ENCODE measurements at places on chromosomes 4 and X.

DNA sequence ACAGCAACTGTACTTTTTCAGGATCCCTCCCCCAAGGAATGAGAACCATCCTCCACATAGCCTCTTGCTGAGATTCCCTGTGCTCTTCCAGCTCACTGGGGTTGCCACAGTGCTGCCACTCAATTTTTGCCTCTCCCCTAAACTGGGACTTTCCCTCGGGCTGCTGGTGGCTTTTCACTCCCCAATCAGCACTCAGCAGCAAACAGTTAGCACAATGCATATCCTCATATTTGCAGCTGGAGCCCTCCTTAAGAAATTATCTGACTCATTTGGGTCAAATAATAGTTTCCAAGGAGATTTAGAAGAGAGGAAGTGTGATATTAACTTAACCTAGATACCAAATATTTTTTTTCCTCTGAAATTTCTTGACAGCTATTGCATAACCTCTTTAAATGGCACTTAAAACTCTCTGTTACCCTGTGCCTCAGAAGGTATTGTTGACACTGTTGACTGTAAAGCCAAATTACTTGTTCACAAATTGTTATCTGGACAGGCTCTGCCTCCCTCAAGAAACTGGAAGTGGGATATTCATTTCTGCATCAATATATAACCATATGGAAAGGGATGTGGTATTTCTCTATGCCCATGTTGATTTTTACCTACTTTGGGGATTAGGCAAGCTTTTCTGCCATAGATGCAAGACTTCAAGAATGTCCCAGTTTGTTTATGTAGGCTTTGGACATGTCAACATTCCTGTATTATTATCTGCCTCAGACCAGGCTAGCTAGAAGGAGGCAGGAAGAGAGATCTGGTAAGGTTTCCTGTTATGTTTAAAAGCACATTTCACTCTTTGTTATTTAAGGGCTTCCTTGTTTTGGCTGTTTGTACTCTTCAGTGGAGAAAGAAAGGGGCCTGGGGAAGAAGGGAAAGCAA, 58.0 kb downstream of the SEPTIN11 start:
- peak; percentile 70 for DNase-seq

DNA sequence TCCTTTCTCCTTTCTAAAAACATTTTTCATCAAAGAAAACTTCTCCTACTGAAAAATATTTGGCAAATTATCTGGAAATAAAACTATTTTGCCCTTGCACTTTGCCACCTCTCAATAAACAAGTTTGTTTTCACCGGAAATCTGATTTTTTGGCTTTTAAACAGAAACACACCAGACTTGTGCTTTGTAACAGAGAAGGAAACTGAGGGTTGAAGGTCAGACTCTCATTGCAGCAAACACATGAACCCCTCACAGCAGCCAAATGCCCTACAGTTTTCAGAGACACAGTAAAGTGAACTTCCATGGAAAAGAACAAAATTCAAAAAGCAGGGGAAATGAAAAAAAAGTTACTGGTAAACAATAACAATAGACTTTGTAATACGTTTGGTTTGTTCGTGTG, 95.6 kb upstream of the WDR17 start:
- DNase-seq = no peak

GRCh38 chrX:129111081-129111798, 412.1 kb downstream of the SMARCA1 start:
- no peak for DNase-seq

- DNase-seq = no peak
These were observed 116.3 kb downstream of the SHROOM4 start for GRCh38 chrX:50697691-50698090.

GRCh38 chrX:148389629-148390028, 110.8 kb upstream of the AFF2 start:
- no peak for DNase-seq

DNA sequence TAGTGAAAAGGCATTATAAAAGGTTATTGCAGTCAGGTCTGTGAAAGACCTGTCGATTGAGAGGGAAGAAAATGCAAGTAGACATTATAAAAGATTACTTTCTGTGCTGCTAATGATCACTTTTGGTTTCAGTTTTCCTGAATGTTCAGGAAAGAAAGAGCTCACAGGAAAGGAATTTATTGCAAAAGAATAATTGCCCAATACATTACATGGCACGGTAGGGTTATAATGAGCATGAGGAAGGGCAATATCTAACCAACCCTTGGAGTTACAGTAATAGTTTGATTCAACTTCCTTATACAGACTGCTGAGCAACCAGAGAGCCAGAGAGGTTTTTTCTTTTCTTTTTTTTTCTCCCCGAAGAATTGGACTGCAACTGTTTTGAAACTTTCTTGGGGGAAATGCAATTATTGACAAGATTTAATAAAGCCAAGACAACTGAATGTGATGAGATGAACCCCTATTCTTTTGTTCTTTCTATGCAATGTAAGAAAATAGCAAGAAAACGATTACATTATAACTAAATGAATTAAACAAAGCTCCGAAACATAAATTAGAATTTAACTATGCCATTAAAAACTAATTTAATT, 247.0 kb downstream of the C4orf33 start:
- DNase-seq = no peak

- DNase-seq = peak; percentile 6
These were observed 14.4 kb downstream of the CHIC1 start for GRCh38 chrX:73577361-73577760.

GRCh38 chr4:8294036-8294435, 24.5 kb downstream of the HTRA3 start:
- DNase-seq = no peak

- DNase-seq = no peak
These were observed 31.6 kb upstream of the FAM9A start for GRCh38 chrX:8832582-8833378.

DNA sequence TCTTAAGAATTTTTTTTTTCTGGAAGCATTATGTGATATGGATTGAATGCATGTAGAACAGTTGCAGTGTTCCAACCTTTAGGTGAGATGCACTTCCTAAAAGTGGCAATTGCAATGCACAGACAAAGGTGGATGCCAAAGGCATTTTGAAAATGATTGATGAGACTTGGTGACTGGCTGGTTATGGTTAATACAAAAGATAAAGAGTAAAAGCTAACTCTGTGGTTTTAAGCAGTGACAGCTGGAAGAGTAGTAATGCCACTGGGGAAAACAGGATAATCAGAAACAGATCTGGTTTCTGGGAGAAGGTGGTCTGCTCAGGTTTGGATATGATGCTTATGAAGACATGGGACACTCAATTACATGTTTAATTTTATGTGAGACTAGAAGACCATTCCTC, 345.6 kb downstream of the RPA4 start:
- no peak for DNase-seq

- no peak for DNase-seq
These were observed 57.7 kb upstream of the PASD1 start for GRCh38 chrX:151505796-151506195.
